ENCODE measurements at places on chromosomes 5 and 9.

GRCh38 chr5:77155179-77155785 is 55.2 kb upstream of the PDE8B start:
- no peak for DNase-seq

DNA sequence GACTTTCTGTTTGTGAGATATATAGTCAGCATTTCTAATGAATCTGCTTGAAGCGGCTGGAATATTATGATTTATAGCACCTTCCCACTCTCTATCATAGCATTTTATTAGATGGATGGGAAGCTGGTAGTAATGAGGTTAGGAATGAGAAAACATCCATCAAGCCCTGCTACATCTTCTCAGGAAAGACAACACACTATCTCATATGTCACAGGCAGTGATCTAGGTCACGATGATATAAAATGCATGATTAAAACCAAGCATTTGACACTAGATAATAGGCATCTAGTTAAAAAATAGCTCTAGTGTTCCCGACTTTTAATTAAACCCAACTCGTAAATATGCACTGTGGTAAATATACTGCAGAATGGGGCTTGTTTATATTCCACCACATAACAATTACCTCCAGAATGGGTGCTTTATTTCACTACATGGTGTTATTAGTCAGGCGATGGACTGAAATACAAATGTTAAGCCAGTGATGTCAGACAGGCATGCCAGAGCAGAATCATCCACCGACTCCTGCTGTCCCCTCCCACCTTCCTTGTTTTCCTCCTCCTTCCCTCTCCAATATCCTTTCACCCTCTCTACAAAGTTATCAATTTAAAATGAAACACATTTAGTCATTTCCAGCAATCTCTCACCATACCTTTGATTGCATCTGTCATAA is 286.8 kb downstream of the SPATA31D1 start:
- DNase-seq, result no peak

GRCh38 chr9:137247135-137247915 is 3.8 kb upstream of the STPG3 start:
- DNase-seq, result no peak

- DNase-seq, result no peak
Measured at GRCh38 chr9:13023498-13023897, 248.7 kb downstream of the LURAP1L start.

- no peak for DNase-seq
Measured at GRCh38 chr5:176157656-176158055, 80.6 kb upstream of the SIMC1 start.

GRCh38 chr5:167947306-167947705 is 344.1 kb upstream of the WWC1 start:
- no peak for DNase-seq

DNA sequence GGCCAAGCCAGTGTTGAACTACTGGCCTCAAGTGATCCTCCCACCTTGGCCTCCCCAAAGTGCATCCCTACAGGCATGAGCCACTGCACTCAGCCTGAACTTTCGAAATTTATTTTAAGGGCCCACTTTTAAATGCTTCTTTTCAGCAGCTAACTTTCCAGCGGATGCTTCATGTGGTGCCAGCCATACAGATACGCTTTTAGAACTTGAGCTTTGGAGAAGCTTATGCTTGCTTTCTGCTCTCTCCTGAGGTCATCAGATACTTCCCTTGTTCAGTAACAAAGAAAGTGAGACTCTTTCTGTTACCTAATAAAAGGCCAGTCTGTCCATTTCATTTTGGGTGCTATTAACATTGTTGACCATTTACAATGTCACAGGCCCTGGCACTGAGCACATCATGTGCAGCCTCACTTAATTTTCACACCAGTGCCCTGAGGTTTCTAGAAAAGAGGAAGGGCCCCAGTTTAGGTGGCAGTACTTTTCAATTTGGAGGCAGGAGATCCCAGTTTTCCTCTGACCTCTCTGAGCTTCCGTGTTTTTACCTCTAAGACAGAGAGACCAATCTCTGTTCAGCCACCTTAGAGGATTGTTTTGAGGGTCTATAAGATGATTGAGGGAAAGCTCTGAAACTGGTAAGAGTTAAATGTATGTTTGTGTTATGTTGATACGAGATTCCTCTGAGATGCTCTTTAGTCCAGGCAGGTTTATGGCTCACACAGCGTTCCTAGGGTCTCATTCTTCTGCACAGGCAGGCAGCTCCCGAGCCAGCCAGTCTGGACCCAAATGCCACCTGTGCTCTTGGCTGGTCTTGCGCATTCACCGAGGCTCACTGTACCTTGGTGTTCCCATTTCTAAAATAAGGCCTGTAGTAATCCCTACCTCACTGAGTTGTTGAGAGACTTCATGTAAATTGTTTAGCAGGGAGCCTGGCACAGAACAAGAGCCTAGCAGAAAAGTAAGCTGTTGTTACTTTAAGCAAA is 4.4 kb downstream of the ABL1 start:
- DNase-seq, result no peak

GRCh38 chr5:173310861-173311785 is 17.1 kb downstream of the STC2 start:
- peak; percentile 65 for DNase-seq

DNA sequence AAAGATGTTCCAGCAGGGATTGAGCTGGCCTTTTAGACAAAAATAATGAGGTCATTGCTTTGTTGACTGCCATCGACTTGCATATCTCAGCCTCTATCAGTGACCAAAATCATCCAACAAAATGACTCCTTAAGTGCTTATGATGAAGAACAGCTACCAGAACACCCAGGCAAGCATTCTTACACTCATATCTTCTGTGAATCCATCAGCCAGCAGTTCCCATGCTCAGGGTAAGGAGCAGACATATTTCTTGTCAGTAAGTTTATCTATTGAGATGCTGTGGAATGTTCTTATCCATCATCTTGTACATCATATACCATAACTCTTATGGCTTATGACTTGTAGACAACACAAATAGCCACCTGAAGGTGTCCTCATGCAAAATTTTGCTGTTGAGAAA is 20.2 kb upstream of the SPDL1 start:
- DNase-seq, result no peak

- no peak for DNase-seq
Measured at GRCh38 chr5:151284392-151284967, 19.1 kb downstream of the SLC36A3 start.

DNA sequence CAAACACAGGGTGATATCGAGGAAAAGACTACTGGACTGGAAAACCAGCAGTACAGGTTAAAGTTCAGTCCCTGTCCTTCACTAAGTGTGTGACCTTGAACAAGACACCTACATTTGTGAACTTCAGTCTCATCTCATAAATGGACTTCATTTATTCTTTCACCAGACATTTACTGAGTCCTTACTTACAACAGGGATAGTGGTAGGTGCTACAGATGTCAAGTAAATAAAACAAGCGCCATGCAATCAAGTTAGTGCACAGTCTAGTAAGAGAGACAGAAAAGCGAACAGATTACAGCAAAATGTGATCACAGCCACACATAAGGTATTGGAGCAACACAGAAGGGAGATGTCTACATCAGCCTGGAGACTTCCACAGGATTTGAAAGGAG is 413.2 kb downstream of the ACTL7B start:
- no peak for DNase-seq

Measured in aorta (tissue), 5 donors.